Left colon (tissue), 2 donors: ENCODE measurements at places on chromosomes 5 and 9. TPM values are rescaled to one million over a fixed set of nuclear protein-coding genes. Genes with fewer than 3 reads are reported as not detected.

DNA sequence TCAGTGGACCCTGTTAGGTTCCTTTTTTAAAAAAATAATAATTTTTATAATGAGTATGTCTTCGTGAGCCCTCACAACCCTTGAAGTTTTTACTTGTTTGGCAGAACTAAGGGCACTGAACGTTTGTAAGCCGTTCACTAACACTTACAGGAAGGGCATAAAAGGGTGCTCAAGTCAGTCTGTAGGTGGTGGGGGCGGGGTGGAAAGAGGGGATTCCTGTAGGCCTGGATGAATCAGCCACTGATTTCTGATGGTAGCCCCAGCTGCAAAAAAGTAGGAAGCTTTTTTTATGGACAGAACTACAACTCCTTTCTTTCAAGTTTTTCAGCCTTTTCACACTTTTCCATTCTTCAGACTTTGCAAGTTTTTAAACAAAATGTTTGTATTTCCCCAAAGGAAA is 35.8 kb downstream of the PIK3R1 start:
- DNase-seq: no peak

DNA sequence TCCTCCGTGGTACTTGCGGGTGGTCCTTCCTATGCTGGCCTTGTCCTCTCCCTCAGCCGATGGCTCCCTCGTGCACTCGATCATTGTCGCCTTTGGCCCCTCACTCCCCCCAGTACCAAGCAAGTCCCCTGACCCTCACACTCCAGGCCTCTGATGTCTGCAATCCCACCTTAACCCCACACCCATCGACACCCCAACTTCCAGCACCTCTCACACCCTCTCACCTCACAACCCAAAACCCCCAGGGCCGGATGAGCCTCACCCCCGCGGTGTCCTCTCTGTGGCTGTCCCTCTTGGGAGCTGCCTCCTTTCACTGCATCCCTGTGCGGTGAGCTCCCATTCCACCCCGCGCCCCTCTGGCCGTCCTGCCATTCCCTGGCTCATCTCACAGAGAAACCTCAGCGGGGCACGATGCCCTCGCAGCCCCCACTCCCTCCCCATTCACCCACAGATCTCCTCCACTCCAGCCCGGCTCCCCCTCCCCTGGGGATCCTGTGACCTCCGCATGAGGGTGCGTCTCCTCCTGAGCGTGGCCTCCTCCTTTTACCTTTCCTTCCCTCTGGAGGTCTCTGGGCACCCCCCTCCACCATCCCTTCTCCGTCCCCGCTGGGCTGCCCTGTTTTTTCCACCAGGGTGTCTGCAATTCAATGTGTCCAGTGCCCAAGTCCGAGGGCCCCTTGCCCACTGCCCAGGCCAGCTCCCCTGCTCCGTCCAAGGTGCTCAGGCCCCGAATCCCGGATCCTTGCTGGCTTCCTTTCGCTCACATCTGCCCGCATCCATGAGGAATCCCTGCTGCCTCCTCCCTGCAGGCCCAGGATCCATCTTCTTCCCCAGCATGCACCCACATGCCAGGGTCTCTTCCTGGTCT is 15.8 kb upstream of the RNU6ATAC start:
- no peak for DNase-seq

DNA sequence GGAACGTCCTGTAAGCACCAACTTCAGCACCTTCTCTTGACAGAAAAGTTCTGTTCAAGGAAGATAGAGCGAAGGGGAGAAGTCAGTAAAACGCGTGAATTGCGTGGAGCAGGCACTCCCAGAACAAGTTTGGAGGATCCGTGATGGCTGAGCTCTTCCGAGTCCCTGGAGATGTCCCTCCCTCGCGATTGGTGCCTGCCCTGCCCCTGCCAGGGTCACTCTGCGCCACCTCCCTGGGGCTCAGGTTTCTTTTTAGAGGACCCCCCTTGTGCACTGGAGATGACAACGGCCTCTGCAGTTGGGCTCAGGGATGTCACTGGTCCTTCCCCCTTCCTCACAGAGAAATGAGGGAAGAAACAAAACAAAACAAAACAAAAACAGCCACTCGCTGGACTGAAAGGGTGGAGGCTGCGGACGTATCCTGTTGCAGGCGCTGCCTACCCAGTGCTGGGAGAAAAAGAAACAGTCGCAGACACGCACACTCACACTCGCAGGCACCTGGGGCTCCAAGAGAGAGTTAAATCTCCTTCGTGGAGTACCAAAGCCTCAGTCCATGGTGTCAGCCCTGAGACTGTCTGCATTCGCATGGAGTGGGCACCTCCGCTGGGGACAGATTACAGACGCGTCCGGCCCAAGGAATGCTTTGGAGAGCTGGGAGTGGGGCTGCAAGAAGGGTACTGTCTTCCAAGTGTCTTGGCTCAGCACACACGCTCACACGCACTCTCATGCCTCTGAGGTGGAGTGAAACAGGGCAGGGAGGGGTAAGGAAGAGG is 512.7 kb downstream of the SLCO4C1 start:
- no peak for DNase-seq

Gene SOWAHA
- 36.0 TPM for total RNA-seq
